ENCODE measurements at places on chromosomes 6 and 20.

DNA sequence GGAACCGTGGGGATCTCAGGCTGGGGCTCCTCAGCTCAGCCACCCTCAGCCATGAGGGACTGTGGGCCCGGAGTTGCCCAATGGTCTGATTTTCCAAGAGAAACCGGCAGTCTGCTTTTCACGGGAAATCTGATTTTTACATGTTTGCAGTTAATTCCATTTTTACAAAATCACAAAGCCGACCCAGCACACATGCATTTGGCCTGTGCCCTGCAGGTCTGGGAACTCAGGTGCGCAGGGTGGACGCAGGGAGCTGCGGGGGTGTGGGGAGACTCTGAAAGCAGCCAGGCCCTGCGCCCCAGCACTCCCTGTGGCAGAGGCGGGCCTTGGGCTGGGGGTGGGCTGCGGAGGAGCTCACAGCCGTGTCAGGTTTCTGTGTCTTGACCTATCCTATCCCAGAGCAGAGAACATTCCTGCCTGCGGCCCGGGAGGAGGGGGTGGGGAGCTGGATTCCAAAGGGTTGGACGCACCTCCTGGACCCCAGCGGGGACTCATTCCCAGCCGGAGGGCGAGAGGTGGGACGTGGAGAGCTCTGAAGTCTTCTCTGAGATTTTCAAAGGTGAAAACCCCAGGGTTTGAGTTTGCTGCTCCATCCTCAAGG is 60.6 kb downstream of the ADNP start:
- no peak for DNase-seq

GRCh38 chr6:4346659-4347333 is 211.4 kb upstream of the ECI2 start:
- DNase-seq: no peak

GRCh38 chr6:24412294-24412693 is 9.6 kb downstream of the MRS2 start:
- no peak for DNase-seq

DNA sequence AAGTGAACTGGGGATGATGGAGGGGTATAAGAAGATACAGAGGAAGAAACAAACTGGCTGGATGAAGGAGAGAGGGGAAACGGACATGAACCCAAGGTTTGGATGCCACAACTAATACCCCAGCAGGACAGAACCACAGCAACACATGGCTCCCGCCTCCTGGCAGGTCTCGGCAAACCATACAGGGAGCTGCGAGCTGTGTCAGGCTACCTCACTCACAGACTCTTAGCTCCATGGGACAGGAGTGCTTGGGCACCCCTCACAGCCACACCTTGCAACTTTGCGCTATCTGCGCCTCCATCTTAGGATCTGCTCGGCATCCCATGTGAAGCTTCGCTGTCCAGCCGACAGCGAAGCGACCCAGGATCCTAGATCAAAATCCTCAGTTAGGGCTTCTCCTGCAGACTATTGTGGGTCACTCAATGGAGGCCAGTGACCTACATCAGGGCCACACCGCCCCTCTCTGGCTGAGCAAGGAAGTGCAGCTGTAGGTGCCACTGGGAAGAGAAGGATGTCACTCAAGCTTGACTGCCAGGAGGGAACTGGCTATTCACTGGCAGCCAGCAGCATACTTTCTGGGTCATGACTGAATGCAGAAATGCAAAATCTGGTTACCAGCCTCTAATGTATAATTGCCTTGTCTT is 174.4 kb upstream of the RIN2 start:
- DNase-seq: no peak

- no peak for DNase-seq
Observed at GRCh38 chr20:63130658-63131577, 85.0 kb downstream of the YTHDF1 start.

GRCh38 chr6:116580198-116580597 is 8.9 kb downstream of the RWDD1 start:
- no peak for DNase-seq

DNA sequence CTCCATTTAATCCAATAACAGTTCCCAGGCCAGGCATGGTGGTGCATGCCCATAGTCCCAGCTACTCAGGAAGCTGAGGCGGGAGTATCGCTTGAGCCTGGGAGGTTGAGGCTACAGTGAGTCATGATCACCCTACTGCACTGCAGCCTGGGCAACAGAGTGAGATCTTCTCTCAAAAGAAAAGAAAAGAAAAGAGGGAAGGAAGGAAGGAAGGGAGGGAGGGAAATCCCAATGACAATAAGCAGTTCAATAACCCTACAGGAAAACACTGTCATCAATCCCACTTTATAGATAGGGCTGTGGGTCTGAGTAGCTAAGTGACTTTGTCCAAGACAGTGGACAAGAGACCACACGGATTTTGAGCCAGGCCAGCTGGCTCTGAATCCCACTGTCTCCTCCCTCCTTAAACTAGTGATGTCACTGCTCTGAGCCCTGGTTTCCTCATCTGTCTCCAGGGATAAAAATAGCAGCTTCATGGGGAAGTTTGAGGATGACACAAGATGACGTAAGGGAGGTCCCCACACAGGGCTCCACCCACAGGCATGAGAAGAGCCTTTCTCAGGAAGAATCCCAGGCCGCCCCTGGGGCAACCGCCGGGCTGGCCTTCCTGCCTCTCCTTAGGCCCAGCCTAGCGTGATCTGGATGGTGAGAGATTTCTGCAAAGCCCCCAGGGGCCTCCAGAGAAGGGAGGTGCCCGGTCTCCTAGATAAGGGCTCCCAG is 7.2 kb upstream of the TRIB3 start:
- DNase-seq: no peak

GRCh38 chr6:131979515-131980337 is 28.6 kb upstream of the CCN2 start:
- DNase-seq: no peak

All from stimulated activated CD4-positive, alpha-beta T cell treated with anti-CD3 and anti-CD28 coated beads, Interleukin-1b, Interleukin-23, amount 100 ng/mL, for 1 hour (primary cell).